GM23248 (cell line): ENCODE measurements at places on chromosomes 11 and 22. TPM values are rescaled to one million over a fixed set of nuclear protein-coding genes. Genes with fewer than 3 reads are reported as not detected.

The DERL3 gene
- 1.2 and 2.3 TPM in 2 replicates for total RNA-seq

The SOX6 gene
- total RNA-seq: under 0.01 TPM in 1 of 2 replicates, not detected in the other

DNA sequence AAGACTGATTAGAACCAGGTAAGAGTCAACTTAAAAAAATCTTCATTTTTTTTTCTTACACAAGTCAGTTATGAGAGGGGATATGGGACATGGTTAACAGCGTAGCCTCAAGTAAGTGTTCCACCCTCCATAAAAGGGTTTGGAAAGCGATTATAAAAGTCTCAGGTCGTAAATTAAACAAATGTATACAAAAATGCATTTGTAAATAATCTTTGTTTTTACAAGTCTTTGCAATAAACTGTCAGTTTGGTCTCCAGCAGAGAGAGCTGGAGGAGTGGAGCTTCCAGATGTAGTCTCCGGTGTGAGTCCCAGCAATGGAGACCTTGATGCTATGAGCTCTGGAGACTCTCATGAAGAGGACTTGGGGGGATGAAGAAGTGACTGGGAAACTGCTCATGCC is 99.8 kb upstream of the TP53AIP1 start:
- H3K36me3 ChIP-seq: no peaks in the 10 kb centered on the region
- H3K4me3 ChIP-seq: no peak overlapping the region
- no peak overlapping the region for H3K27ac ChIP-seq
- DNase-seq: no peak

DNA sequence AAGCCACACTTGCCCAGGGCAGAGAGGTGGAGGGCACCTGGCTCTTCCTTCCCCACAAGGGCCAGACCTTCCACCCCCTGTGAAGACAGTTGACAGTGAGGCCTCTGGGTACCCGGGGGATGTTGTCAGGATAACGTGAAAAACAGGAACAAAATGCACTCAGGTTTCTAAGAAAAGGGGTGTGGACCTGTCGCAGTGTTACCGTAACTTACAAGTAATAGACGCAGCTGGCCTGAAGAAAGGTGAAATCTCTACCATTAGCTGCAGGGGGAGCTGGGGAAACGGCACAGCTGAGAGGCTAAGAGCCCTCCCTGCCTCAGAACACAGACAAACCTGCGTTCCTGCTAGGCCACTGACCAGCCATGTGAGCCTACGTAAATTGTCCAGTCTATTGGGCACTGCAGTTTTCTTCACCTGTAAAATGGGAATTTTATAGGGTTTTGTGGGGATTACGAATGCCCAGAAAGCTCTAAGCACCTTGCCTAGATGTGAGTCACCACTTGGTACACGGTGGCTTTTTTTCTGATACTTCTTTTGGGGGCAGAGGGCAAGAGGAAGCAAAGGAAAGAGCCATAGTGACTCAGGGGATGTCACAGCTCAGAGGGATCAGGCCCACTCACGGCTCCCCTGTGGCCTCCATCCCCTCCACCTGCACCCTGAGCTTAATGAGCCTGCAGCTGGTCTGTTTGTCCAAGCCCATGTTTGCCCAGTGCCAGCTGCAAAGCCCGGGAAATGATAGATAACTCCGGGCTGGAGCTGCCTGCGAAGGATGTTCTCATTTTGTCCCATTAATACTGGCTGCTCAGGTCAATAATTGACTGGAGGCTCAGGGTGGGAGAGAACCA is 18.4 kb upstream of the CABP7 start:
- H3K27ac ChIP-seq: no peak overlapping the region
- no peaks in the 10 kb centered on the region for H3K27me3 ChIP-seq
- 0 out of 2 replicates have a peak, but pooled peaks cover under 1% of the 10 kb centered on the region for H3K36me3 ChIP-seq
- H3K4me3 ChIP-seq: no peak overlapping the region

DNA sequence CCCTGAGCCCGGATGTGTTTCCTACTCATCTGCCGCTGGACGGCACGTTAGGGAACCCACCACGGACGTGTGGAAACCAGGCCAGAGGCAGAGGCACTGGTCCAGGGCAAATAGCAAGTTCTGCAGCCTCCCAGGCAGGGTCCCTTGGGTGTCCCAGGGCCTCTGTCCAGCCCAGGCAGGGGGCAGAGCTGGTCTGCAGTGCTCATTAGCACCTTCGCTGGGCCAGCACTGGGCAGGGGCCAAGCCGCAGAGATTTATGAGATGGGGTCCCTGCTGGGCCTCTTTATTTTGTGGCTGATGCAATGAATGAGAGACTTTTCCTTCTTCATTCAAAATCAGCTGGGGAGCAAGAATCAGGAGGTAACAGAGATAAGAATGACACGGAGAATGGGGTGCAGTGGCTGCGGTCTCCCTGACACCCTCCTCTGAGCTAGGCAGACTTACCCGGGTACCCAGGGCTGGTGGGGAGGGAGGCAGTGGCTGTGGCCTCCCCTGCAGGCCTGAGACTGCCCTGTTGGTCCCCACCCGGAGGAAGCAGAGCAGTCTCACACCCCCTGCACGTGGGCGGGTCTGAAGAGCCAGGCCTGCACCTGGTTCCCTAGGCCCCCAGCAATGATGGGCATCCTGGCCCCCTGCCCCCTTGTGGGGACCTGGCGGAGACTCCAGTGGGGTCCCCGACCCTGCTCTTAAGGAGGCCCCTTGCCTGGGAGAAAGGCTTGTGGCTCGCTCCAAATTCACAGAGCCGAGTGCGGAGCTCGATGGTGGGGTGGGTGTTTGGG is 14.0 kb upstream of the PARVG start:
- H3K36me3 ChIP-seq: no peaks in the 10 kb centered on the region; the same call in 1 of the 2 replicates
- no peak overlapping the region for H3K27ac ChIP-seq
- no peaks in the 10 kb centered on the region for H3K27me3 ChIP-seq
- no peaks in the 10 kb centered on the region for H3K4me1 ChIP-seq

DNA sequence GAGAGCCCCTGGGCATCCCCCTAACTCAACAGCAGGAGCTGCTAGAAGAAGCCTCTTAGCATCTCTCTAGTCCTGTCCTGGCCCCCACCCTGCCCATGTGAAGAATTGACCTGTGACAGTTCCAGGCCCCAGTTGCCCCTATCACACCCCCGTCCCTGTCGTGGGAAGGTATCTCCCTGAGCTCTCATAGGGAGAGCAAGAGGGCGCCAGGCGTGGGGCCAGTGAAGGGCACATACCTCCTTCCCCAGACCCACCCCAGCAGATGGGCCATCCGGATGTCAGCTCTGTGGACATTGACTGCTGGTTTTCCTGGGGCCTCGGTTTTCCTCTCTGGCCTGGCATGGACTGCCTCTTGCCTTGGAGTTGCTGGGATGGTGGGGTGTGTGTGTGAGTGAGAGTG is 29.5 kb downstream of the CD82 start:
- no peaks in the 10 kb centered on the region for H3K27me3 ChIP-seq
- no peak for DNase-seq
- peaks cover 10% of the 10 kb centered on the region; the same call in 1 of the 2 replicates for H3K4me1 ChIP-seq
- H3K27ac ChIP-seq: no peak overlapping the region

GRCh38 chr11:2827256-2827655 is 58.3 kb downstream of the CDKN1C start:
- no peak overlapping the region for H3K27ac ChIP-seq
- no peak overlapping the region for H3K4me3 ChIP-seq
- no peaks in the 10 kb centered on the region for H3K36me3 ChIP-seq
- H3K4me1 ChIP-seq: peaks cover 21% of the 10 kb centered on the region
- DNase-seq: peak; percentile 12

DNA sequence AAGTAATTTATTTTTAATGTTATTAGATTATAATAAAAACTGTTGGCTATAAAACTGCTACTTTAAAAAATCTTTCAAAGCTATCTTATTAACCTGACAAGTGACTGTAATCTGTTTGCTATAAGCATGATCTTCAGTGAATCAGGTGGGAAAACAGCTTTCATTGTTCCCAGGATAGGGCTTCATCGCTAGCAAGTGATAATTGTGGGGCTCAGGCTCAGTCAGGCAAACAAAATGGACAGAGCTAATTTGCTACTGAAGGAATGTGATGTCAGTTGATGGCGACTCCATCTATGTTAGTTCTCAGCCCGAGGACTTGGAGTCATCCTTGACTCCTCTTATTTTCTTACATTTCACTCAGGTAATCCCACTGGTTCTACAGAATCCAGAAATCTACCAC is 125.0 kb downstream of the RASSF10 start:
- H3K36me3 ChIP-seq: no peaks in the 10 kb centered on the region
- peaks cover 21% of the 10 kb centered on the region for H3K4me1 ChIP-seq
- H3K4me3 ChIP-seq: no peak overlapping the region
- H3K27me3 ChIP-seq: no peaks in the 10 kb centered on the region

The GGTLC2 gene
- total RNA-seq: not detected in 2 replicates

The P2RX3 gene
- not detected in 2 replicates for total RNA-seq

The PATE2 gene
- not detected in 2 replicates for total RNA-seq

DNA sequence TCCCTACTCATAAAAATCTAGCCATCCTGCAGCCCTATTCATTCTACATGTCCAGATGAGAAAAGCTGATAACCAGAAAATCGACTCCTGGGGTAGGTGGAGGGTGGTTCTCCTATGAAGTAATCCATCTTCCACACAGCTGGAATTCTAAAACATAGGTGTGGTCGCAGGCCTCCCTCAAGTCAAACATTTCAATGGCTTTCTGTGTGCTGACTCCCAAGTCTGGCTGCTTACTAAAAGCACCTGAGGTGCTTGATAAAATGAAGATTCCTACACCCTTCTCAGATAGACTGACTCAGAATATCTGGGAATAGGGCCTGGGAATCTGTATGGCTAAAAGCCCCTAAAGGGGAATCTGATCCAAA is 26.1 kb downstream of the IRAG1 start:
- no peaks in the 10 kb centered on the region for H3K27me3 ChIP-seq
- peak overlapping the region; percentile 77 for H3K27ac ChIP-seq
- DNase-seq: peak; percentile 64

DNA sequence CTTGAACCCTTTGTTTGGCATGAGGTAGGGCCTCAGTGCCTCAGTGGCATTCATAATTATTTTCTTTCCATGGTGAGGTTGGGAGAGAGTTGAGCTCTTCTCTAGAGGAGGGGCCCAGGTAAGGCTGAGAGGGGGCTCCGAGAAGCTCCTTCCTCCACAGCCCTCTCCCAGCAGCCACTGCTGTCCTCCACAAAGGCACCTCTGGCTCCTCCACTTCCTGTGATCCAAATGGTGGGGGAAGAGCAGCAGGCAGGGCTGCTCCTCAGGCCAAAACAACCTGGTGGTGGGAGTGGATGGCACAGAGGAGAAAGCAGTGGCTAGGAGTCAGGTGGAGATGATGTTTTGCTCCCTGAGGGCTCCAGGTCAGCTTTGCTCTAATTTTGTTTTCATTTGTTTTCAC is 13.3 kb downstream of the ROBO4 start:
- H3K27me3 ChIP-seq: no peaks in the 10 kb centered on the region
- no peak overlapping the region for H3K4me3 ChIP-seq
- no peak for DNase-seq
- H3K4me1 ChIP-seq: no peaks in the 10 kb centered on the region
- H3K36me3 ChIP-seq: no peaks in the 10 kb centered on the region

The TRPM5 gene
- not detected in 2 replicates for total RNA-seq
